ENCODE measurements at places on chromosomes 4 and X. TPM values are rescaled to one million over a fixed set of nuclear protein-coding genes. Genes with fewer than 3 reads are reported as not detected.

Gene RAB33A
- 74.7 TPM for polyA plus RNA-seq

Gene AADAT
- polyA plus RNA-seq, result 79.3 TPM

Gene SLC9B1
- not detected for polyA plus RNA-seq

Gene GLOD5
- not detected for polyA plus RNA-seq

Gene XK
- 1.8 TPM for polyA plus RNA-seq

Gene KLHL4
- polyA plus RNA-seq, result 4.7 TPM

Gene DAPP1
- polyA plus RNA-seq, result not detected

Data from neural cell (in vitro differentiated cells).